Stimulated activated CD4-positive, alpha-beta T cell treated with anti-CD3 and anti-CD28 coated beads, TNF-alpha, amount 100 ng/mL, for 4 hours (primary cell): ENCODE measurements at places on chromosomes 3 and 15.

- DNase-seq, result no peak
Measured at GRCh38 chr3:129890891-129891290, 2.6 kb downstream of the TMCC1 start.

DNA sequence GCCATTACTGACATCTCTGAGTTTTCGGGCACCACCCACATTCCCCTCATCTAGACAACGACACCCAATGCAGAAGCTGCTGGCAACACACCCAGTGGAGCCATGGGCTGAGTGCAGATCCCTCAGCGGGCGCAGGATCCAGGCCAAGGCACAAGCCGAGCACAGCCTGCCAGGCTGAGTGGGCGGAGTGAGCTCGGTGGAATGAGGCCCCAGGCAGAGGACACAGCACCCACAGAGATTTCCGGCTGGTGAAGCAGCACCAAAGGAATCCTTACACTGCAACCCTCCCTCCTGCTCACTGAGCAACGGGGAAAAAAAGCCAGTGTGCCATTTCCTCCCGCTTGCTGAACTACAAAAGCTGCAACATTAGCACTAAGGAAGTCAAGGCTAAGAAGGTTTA, 34.3 kb downstream of the ZMAT3 start:
- DNase-seq, result peak; percentile 18

- DNase-seq, result no peak
Measured at GRCh38 chr3:173584838-173585831, 187.6 kb downstream of the NLGN1 start.

GRCh38 chr3:88616413-88616812, 466.7 kb downstream of the C3orf38 start:
- DNase-seq, result no peak

DNA sequence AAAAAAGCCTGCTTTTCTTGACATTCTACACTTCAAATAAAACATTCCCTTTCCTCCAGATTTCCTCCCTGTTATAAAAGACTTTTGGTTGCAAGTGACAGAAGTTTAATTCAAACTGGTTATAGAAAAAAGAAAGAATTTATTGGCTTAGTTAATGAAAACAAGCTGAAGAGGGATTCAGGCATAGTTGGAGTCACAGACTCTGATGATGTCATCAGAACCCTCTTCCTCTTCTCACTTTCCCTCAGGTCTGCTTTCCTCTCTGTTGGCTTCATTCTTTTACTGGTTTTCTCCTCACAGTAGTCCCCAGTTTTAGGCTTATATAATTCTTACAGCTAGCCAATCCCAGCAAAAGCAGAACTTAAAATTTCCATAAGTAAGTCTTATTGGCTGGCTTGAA, 32.0 kb upstream of the MBNL1 start:
- no peak for DNase-seq

DNA sequence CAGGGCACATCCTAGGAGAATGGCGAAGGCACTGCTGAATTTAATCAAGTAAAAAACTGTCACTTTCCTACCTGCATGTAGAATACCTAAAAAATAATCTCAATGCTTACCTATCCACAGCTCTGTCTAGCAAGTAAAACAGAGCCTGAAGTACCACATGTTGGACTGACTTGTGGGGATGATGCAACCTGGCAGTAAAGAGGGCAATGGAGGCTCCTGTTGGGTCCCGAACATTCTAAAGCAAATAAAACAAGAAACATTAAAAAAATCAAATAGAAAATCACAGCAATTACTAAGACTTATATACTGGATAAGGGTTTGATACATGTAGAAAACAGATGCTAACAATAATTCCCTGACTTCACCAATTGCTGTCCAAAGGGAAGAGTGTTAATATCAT, 56.1 kb downstream of the PTPN9 start:
- DNase-seq, result no peak

DNA sequence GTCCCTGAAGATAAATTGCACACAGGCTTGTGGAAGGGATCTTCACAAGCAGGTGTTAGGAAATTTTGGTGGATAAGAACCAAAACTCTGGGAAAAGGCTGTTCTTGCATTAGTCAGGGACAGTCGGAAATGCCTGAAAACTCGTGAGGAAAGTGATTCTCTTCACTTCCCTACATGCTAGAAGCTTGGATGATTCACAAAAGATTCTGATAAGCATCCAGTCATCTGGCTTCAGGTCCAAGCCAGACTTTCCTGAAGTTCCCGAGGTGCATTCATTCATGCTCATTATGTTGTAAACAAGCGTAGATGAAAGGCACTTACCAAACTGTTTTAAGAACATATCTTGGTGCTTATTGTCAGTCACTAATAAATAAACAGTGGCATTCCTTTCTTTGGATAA, 1028.7 kb downstream of the NTRK3 start:
- DNase-seq, result no peak

- DNase-seq, result no peak
Measured at GRCh38 chr15:67840749-67841512, 1.1 kb upstream of the RNU6-1 start.

DNA sequence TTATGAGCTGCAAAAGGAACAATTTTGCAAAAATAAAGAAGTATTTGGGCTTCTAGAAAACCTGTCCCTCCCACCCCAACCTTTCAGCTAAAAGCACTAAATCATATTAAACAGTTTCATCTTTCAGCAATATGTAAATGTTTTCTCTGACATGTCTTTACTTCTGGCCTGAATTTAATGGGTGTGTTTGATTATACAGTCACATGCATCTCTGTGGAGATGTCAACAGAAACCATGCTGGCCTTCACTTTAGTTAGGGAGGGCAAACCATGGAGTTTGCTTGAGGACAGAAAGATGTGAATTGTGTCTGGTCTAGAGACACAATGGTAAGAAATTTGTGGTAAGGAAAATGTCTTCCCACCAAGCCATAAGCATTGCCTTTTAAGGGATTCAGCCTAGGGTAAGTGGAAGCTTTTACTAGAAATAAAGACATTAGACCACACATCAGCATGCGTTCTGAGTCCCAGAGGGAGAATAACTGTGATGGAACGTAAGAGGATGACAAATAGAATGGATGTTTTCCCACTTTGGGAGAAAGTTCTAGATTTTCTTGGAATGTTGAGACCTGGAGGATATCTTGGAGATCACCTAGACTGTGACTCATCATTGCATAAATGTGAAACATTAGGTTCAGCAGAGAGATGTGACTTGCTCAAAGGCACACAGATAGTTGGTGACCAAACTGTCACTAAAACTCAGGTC, 68.9 kb downstream of the ST8SIA2 start:
- no peak for DNase-seq

GRCh38 chr3:55782351-55782750, 295.2 kb upstream of the WNT5A start:
- DNase-seq, result no peak

DNA sequence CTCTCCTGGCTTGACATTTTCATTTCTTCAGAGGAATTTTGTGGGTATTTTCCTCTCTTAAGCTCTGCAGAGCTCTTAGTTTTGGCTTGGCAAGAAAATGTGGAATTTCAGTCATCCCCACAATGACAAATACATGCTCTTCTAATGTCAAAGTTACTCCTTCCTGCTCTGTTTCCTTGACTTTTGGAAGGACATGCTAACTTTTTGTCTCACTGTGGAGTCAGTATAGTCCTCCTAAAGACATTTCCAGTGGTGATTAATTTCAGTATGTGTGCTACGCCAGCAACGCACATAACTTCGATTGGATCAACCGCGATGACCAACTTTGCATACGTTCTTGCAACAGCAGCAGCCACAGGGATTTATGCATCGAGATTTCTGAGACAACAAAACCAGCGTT, 13.3 kb downstream of the EBLN2 start:
- DNase-seq, result no peak

DNA sequence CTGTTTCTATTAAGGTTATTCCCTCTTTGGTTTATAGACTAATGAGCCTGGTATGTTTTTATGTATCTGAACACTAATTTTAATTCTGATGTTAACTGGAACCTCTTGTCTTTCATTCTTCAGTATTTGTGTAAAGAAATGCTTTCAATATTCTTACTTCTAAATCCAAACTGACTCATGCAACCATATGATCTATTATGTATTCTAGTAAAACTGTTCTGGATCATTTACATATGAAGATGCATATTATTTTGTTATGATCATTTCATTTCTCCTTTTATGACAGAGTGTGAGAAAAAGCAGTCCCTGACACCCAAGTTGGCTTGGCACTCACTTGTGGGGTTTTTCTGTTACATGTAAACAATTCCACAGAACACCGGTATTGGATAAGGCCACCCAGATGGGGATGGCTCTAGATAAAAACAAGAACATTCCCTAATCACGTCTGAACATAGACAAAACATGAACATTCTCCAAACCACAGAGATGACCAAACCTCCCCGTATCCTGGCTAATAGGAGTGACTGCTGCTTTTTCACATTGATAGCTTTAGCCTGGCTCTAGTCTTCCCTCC, 72.2 kb upstream of the EPHB3 start:
- DNase-seq, result no peak

DNA sequence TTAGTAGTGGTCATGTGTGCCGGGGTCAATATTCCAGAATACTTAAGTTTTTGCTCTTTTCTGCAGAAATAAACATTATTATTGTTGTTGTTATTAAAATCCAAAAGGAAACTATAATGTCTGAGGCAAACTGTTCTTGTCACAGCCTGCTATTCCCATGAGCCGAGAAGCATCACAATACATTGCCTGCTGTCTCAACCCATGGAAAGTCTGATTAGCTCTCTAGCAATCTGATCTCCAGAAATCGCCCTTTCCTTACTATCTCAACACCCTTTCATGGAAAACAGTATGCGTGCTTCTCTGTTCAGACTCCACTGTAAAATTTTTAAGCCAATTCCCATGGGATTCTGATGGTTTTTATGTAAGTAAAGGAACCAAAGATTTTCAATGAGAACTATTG, 811.0 kb downstream of the TUSC7 start:
- no peak for DNase-seq

- no peak for DNase-seq
Measured at GRCh38 chr3:174951498-174952005, 92.4 kb downstream of the NAALADL2 start.

- no peak for DNase-seq
Measured at GRCh38 chr15:78761891-78762385, 49.3 kb downstream of the ADAMTS7 start.

- no peak for DNase-seq
Measured at GRCh38 chr3:164452707-164453106, 625.6 kb downstream of the SI start.
